ENCODE measurements at places on chromosomes 7 and 10.

GRCh38 chr10:1233031-1233430 lies 176.8 kb downstream of the WDR37 start:
- DNase-seq, result no peak

GRCh38 chr7:146177301-146177700 lies 60.7 kb downstream of the CNTNAP2 start:
- no peak for DNase-seq

DNA sequence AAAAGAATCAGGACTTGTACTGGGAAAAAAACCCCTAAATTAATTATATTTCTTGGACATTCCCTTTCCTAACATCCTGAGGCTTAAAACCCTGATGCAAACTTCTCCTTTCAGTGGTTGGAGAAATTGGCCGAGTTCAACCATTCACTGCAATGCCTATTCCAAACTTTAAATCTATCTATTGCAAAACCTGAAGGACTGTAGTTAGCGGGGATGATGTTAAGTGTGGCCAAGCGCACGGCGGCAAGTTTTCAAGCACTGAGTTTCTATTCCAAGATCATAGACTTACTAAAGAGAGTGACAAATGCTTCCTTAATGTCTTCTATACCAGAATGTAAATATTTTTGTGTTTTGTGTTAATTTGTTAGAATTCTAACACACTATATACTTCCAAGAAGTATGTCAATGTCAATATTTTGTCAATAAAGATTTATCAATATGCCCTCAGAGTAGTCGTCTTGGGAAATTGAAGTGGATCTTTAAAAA lies 6.6 kb downstream of the EMX2 start:
- no peak for DNase-seq

DNA sequence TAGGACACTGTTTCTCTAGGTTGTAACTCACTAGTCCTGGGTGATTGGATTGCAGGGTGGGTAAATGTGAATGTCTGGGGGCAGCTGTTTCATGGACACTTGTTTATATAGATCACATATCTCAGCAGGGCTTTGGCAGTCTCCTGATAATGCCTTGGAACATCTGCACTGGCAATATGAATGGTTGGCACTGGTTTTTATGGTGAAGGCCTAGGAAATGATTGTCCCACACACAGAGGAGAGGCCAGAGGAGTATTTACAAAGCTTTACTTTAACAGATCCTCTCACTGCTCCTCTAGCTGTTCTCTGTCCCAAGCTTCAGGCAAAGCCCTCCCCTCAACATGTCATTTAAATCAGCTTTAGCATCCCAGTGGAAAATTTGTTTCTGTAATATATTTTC lies 171.3 kb upstream of the STEAP4 start:
- no peak for DNase-seq

DNA sequence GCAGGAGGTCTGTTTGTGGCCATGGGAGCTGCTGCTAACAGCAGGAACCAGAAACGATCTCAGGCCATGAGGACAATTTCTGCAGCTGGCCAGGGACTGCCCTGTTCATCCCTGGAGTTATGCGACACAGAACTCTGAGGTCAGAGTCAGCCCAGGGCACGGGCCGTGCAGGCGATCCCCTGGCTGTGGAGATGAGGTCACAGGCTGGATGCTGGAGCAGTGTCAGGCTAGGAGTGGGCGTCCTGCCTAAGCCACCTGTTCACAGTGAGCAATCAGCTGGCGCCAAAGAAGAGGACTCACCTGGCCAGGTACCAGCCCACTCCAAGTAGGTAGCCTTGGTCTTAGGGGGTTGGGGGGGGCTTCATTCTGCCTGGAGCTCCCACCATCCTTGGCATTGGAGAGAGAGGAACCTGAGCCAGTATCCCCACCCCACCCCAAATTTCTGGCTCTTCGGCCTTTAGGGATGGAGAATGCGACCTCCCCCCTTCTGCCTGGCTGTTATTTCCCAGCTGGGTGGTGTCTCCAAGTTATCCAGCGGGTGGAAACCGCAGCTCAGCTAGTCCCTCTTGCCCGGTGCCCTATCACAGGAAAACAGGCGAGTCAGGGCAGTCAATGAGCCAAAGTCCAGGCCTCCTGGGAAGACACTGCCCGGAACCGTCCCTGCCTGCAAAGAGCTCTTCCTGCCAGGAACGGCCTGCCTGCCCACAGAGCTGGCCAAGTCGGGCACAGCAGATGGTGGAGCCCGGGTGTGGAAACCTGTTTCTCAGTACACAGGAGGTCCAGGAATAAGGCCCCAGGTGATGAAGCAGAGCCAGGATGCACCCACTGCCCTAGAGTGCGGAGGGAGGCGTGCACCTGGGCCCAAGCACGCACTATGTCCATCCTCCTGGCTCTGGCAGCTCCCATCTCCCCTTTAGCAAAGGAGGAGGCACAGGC lies 1.8 kb upstream of the TTYH3 start:
- no peak for DNase-seq

DNA sequence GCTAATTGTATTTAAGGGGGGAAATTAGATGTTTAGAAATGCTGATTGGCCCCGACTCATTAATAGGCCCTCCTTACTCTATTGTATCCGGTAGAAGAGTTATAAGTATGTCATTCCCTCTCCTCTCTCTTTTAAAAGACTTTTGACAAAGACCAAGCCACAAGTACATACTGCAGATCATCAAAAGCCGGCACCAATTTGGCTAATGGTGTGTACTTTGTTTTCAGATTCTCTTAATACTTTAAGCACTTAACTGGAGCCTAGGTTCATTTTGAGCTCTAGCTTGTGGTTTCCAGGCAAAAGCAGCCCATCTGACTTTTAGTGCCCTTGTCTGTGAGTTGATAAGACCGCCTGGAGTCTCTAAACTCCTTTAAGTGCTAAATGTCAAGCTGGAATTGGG lies 210.0 kb upstream of the LYZL1 start:
- DNase-seq, result no peak

GRCh38 chr7:132536654-132537395 lies 39.4 kb downstream of the PLXNA4 start:
- no peak for DNase-seq

GRCh38 chr10:112619556-112619955 lies 172.5 kb downstream of the VTI1A start:
- no peak for DNase-seq

DNA sequence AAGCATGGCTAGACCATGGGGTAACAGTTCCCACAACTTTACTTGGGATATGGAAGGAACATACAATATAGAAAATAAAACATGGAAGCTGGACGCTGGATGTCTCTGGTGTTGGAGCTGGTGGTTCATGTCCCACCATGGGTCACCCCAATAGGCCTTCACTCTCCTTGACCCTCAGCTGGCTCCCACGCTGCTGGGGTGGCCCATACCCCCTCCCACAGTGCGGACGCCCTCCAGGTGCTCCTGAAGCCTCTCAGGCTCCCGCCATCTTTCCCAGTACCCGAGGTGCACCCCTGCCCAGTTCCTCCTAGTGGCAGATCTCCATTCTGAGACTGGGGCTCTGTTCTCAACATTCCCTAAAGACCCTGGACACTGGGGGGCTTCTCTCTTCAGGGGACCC lies 5.8 kb upstream of the CPA1 start:
- DNase-seq, result no peak

GRCh38 chr10:104038537-104038936 lies 47.1 kb downstream of the COL17A1 start:
- no peak for DNase-seq

- DNase-seq, result no peak
Measured at GRCh38 chr10:69367469-69367868, 49.2 kb downstream of the TACR2 start.

DNA sequence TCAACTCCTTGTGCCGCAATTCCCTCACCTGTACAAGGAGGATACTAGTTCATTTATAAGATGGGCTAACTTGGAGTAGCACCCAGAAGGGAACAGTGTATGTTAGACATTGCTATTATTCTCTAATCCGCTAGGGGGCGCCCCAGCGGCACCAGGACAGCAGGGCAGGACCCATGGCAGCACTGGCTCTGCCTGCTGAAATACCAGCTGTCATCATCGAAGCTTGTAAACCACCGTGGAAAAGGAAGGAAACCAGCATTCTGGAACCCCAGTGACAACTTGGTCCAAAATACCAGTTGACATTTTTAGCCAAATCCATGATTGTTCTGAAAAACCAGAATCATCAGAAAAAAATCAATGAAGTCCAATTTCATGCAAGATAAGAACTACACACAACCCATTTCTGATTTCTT lies 134.4 kb downstream of the ITGA8 start:
- DNase-seq, result peak; percentile 64

Data from AG09319 (cell line).